ENCODE measurements at places on chromosomes 1 and 21.

GRCh38 chr1:232991238-232991637 lies 40.8 kb downstream of the NTPCR start:
- no peak for DNase-seq

DNA sequence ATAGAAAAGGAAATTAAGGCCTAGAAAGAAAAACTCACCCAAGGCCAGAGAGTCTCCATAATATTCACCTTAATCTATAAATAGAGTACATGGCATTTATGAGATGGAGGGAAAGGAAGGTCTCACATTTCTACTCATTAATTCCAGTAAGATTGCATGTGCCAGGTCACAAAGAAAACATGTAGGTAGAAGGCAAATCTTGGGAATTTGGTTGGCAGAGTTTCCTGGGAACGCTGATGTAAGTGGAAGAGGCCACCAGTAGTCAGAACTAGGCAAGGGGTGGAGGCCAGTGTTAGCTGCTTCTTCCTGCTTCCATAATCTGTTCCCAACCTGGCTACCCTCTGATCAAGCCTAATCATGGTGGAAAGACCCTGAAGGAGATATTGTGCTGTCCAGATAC lies 29.2 kb upstream of the PGBD5 start:
- DNase-seq, result no peak

GRCh38 chr1:170240409-170240808 lies 94.7 kb downstream of the NTMT2 start:
- DNase-seq, result no peak

DNA sequence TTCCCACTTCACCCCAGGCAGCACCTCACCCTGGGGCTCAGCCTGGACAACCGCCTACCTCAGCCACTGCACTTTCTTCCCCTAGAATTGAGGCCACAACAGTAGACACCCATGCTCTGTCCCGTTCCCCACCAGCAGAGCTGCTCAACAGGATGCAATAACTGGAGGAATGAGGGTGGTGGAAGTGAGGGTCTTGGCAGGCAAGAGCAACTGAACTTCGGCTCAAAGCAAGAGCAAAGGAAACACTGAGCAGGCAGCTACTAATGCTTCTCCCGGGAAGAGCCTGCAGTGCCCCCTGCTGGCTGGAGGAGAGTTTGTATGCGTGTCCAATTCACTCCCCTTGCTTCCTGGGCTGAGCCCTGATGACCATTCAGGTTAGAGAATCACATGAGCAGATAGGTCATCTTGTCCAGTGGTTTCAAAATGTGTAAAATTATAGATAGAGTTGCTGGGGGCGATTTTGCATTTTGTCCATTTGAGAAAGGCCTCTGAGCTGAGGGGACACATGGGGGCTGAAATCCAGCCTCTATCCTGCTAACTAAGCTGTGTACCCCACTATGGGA lies 13.9 kb downstream of the NT5C1A start:
- DNase-seq, result peak; percentile 47

GRCh38 chr1:229136822-229137221 lies 134.1 kb upstream of the RAB4A start:
- DNase-seq, result no peak

DNA sequence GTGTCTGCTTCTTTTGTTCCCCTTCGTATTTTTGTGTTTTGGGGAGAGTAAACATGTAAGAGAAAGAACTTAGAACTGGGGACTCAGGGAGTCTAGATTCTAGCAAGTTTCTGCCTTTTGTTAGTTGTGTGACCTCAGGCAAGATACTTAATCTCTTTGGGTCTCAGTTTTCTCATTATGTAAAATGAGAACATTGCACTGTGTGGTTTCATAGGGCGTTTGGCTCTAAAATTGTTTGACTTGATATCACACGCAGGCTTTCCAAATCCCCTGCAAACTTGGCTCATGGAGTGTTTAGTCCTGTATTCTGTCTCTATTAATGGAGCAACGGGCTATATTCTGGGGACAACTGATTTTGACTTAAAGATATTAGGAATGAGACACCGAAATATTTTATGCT lies 57.7 kb downstream of the NTNG1 start:
- DNase-seq, result no peak

- DNase-seq, result no peak
These were observed 7.4 kb downstream of the ZNF496 start for GRCh38 chr1:247324204-247324787.
